GOT3 (cell line): ENCODE measurements at places on chromosomes 2 and 18.

- DNase-seq, result no peak
Observed at GRCh38 chr2:172655838-172656573, 79.6 kb upstream of the RAPGEF4 start.

GRCh38 chr2:24262421-24262970 lies 87.6 kb downstream of the FAM228A start:
- DNase-seq, result no peak

DNA sequence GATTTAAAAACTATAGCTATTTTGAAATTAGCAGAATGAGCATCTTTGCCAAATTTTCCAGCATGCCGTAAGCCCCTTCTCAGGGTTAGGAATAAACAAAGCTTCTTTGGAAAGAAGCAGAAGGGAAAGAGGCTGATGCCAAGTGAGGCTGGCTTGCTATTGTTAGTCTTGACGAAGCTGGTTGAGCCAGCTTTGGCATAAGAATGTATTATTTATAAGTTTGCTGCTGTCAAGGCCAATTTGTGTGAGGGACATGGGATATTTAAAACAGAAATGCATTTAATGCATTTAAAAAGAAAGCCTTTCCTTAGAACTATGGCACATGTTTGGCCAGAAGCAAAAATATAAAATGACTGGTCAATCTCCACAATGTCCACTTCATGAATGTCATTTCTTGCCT lies 52.5 kb upstream of the TTN start:
- DNase-seq, result no peak

GRCh38 chr2:9657083-9657482 lies 26.3 kb upstream of the YWHAQ start:
- no peak for DNase-seq

- DNase-seq, result no peak
Observed at GRCh38 chr2:28666496-28667184, 85.0 kb upstream of the PPP1CB start.

DNA sequence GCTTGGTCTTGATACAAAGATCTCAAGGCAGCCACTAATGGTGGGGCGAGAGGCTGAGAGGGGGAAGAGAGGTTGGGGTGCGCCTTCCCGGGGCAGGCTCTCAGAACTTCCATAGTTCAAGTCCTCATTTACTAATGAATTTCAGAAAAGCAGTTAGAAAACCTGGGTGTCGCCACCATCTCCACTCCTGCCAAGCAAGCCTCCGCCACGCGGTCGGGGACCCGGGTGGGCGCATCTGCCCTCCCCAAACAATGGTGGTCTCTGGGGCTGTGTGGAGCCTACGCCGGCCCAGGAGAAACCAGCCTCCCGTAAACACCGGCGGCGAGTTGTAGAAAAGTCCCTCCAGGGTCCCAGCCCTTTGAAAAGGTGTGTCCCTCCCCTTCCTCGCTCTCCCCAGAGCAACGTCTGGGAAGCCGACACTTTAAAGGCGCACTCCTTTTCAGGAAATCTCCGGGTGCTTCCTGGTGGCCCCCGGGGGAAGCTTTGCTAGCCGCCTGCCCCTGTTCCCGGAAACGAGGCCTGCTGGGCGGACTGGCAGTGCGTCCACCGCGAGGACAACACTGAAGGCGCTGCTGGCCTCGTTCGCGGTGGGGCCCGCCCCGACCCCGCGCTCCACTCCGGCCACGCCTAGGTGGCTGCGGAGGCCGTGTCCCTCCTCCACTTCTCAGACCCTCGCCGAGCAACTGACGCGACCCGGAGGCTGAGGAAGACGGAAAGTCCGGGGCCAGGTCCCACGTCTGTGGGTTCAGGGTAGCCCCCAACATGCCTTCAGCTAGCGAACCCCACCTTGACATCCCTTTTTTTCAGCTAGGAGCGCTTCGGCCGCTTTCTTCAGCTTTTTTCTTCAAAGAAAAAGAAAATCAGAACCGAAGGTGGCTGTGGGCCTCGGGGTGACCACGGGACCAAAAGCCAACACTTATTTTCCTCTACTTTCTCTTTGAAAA lies 16.8 kb downstream of the EVX2 start:
- no peak for DNase-seq

- no peak for DNase-seq
Observed at GRCh38 chr2:98558852-98559530, 49.3 kb downstream of the COA5 start.

- DNase-seq, result peak; percentile 1
Observed at GRCh38 chr2:6665093-6666045, 200.3 kb downstream of the CMPK2 start.

DNA sequence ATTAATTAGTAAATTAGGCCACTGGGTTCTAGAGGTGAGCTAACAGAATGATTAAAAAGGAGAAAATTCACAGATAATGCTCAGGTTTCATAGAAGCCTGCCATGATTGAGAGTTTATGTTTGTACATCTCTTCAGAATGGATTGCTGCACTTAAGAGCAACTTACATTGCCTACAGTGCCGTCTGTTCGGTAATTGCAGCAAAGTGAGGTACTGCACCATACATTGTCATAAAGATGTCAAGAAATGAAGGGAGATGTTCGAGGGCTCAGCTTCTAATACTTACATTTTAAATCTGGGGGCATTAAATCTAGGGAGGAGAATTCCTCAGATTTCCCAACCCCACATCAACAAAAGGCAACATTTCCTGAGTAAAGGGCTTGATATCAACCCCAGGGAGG lies 976.2 kb upstream of the FANCL start:
- DNase-seq, result no peak

DNA sequence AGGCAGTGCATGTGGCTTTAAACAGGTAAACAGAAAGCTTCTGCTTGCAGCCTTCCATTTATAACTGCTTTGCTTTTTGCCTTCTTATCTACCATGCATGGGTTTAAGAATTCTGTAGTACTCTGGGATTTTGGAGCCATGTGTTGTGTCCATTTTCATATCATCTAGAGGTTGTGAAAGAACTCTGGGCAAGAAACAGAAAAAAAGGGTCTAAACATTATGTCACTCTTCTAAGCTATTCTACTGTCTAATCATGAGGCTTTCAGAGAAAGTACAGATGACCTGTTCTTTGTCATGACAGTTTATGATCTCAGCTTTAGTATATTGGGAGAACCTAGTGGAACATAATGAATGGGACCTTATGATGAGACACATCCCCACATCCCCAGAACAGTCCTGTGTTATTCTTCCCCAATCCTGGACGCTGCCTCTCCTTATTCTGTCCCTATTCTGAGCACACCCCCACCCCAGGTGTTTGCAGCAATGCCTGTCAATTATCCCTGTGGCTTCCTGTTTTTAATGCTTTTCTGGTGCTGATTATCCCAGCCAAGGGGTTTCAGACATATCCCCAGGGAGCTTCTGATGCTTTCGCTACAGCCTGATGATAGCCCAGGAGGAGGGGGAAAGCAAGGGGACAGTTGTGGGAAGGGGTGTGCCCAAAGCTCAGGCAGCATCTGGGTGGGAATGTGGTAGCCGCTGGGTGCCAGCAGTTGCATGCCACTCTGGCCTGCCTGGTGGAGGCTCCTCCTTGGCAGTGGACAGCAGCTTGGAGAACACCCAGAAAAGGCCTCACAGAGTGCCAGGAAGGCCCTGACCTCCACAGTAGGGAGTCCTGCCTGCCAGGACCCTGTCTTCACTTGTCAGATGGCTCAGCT lies 169.5 kb upstream of the MAP3K20 start:
- DNase-seq, result no peak

DNA sequence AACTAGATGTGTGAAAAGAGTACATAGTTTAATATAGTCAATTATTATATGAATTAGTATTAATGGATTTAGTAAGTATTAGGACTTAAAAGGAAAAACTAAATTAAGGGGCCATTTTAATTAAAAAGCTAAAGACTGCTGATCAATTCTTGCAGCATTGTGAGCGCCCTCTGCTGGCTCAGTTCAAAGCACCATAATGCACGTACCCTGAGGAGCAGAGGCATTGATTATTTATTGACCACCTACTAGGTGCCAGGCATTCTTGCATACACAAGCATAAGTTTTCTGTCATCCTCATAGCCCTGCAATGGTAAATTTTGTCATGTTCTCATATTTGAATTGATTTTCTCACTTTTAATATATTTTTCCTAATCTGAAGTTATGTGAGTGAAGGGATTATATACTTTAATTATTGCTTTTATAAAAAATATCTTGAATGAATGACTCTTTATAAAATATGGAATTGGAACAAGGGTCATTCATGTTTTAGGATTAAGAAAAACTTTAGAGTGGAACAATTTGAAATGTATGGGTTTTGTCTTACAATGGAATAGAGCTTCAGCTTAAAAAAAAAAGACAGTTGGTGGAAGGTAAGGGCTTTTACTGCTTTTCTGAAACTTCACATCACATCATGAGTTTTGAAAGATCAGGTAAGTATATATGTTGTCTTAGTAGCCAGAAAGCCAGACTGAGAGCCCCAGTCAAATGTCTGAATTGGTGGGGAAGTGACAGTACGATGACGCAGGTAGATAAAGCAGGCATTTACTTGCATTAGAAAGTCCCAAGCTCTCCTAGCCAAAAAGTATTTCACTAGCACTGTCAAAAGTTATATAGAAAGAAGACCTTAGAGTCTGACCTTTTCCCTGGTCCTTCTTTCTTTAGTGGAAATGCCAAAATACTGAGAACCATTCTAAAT lies 9.7 kb downstream of the ITGA4 start:
- no peak for DNase-seq

DNA sequence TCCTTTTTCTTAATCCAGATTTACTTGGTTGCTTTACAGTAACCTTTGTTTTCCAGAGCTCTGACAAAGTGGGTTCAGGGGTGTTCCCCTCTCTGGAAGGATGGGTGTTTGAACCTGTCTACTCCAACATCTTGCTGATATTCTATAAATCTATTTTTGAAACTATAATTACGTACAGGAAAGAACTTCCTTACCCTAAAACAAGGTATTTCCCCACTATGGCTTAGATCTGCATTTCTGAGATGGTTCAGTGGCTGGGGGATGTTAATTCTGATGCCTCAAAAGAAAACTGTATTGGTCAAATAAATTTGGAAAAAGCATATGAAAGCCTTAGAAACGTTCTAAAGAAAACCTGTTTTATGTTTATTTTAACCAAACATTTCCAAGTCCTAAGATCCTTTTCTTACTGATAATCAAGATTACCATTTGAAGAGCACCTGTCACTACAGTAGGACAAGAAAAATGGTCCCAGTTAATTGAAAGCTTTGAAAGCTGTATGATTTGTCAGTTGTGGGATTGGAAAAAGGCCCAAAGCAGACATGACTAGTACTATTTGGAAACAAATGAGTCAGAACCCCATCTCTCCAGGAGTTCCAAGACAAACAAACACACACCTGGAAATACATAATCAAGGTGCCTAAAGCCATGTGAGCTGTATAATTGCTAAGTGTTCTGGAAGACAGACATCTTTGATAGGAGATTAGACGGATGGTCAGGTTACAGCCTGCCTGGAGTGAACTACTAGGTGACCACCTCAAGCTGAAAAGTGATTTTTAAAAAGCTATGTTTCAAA lies 57.5 kb downstream of the KDM3A start:
- no peak for DNase-seq

DNA sequence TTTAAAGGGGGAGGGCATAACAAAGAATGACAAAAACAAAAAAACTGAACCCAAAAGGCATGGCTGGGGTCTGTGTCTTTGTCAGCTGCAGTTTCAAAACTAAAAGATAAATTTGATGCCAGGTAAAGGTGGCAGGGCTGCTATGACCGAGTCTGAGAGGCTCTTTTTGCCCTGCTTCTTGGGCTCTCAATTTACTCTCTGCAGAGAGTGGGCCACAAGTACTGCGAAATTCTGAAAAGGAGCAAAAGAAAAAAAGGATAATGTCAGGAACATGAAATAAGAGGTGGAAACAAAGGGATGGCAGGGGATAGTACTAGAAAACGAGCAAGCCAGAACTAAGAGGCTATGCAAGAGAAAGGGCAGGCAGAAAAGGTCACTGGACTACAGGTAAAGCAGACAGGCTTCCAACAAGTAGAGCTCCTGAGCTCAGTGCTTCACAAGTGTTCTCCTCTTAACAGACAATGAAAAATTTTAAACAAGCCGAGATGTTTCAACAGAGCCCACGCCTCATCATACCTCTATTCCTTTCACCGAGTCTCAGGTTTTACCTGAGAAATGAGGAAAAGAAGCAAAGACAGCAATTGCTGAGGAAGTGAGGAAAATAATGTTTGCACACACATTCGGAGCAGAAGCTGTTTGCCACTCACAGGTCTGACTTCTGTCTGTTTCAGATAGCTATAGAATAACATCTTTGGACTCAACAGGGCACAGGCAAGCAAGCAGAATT lies 7.3 kb downstream of the IRS1 start:
- no peak for DNase-seq

DNA sequence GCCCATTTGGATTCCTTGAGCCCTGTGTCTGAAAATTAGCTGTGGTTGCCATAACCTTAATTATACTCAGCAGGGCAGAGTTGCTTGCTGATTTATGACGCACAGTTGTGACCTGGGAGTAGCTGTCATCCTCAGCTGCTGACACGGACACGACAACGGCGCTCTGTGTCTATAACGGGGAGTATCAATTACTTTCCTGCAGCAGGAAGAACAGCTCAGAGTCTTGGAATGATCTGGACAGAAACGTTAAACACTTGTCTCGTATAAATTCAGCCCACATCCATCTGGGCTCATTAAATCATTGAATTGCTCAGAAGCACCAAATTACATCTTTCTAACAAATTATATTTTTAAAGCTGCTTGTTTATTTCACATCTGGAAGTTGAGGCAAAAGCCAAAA lies 116.3 kb downstream of the SEPTIN10 start:
- DNase-seq, result no peak

GRCh38 chr2:234404957-234405356 lies 91.9 kb downstream of the ARL4C start:
- no peak for DNase-seq
